Activated CD8-positive, alpha-beta memory T cell treated with anti-CD3 and anti-CD28 coated beads for 1 hour (primary cell): ENCODE measurements at places on chromosomes 7 and 10.

- DNase-seq = no peak
These were observed 47.1 kb downstream of the NT5C2 start for GRCh38 chr10:103145860-103146466.

- no peak for DNase-seq
These were observed 116.0 kb upstream of the PDLIM1 start for GRCh38 chr10:95406651-95407280.

DNA sequence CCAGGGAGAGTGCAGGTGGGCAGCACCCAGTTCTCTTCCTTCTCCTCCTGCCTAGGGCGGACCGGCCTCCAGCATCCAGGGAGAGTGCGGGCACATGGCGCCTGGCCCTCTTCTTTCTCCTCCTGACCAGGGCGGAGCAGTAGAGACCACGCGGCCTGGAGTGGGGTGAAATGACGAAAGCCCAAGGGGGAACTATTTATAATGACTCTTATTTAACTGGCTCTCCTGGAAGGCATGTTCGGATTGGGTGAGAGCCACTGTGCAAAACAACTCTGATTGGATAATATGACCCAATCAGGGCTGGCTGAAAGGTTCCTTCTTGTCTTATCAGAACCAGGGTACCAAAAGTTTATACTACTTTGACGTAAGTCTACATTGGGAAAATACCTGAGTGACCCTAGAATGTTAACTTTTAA, 63.1 kb downstream of the ZNF37A start:
- DNase-seq = no peak

GRCh38 chr7:76315364-76315763, 12.9 kb downstream of the HSPB1 start:
- no peak for DNase-seq

GRCh38 chr7:1275451-1276381, 43.0 kb downstream of the UNCX start:
- DNase-seq = no peak

GRCh38 chr7:145152589-145152988, 316.7 kb upstream of the TPK1 start:
- DNase-seq = no peak

- DNase-seq = no peak
These were observed 4.1 kb downstream of the KCNIP2 start for GRCh38 chr10:101839416-101840063.

DNA sequence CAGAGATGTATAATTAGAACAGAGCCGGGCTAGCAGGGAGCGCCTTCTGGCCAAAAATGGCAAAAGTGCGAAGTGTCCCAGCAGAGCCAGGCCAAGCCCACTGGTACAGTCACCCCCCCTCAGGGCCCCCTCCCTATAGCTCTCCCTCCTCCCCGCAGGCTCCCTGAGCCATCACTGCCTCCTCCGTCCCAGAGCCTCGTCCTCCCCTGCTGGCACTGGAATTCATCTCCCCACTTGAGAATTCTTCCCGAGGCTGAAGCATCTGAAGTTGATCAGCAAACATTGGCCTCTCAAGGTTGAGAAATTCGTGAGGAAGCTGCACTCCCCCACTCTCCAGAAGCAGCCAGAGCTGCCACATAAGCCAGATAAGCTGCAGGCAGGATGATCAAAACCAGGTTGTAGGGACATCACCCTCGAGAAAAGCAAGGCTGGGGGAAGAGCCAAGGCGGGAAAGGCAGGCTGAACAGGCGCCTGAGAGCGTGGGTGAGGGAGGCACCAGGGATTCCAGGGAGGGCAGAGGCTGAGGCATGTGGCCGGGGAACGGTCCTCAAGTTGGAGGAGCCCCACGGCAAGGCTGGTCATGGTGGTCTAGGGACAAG, 23.4 kb downstream of the CAMK2G start:
- DNase-seq = no peak

- no peak for DNase-seq
These were observed 4.6 kb downstream of the REPIN1 start for GRCh38 chr7:150373049-150373801.

GRCh38 chr7:160958-161725, 31.2 kb upstream of the FAM20C start:
- no peak for DNase-seq

DNA sequence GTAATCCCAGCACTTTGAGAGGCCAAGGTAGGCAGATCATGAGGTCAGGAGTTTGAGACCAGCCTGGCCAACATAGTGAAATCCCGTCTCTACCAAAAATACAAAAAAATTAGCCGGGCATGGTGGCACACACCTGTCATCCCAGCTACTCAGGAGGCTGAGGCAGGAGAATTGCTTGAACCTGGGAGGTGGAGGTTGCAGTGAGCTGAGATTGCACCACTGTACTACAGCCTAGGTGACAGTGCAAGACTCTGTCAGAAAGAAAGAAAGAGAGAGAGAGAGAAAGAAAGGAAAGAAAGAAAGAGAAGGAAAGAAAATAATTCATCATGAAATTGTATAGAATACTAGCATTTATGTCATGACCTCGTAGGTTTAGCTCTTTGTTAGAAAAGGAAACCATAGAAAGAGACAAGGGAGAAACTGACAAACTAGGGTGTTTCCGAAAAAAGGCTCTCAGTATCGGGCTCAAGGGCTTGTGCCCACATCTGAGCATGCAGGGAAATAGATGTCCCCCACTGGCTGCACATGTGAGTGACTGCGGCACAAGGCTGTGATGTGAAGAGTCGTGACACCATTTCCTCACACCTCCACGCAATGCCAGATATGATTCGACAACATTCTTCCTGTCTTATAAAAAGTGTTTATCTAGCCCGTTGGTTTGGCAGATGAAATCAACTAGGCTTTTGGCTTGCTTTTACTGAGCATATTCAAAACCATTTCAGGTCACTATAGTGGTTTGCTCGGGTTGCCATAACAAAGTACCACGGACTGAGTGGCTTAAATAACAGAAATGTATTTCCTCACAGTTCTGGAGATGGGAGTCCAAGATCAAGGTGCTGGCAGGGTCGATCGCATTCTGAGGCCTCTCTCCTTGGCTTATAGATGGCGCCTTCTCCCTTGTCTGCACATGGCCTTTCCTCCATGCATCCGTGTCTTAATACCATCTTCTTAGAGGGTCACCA, 2.0 kb downstream of the SRGN start:
- DNase-seq = peak; percentile 33

- no peak for DNase-seq
These were observed 289.1 kb downstream of the CCDC3 start for GRCh38 chr10:12712293-12712983.

DNA sequence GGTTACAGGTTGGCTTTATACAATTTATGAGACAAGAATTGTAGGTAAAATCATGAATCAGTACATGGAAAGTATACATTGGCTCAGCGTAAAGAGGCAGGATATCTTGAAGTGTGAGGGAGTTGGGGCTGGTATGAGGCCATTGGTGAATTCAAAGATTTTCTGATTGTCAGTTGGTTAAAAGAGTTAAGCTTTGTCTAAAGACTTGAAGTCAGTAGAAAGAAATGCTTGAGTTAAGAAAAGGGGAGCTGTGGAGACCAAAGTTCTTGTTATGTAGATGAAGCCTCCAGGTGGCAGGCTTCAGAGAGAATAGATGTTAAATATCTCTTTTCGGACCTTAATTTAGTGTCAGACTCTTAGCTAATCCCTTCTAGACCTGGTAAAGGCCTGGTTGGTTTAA, 341.0 kb downstream of the GALNT17 start:
- no peak for DNase-seq

- DNase-seq = peak; percentile 13
These were observed 196.8 kb downstream of the SKAP2 start for GRCh38 chr7:26667514-26668133.

- no peak for DNase-seq
These were observed 57.7 kb downstream of the TNPO3 start for GRCh38 chr7:128997181-128997580.

DNA sequence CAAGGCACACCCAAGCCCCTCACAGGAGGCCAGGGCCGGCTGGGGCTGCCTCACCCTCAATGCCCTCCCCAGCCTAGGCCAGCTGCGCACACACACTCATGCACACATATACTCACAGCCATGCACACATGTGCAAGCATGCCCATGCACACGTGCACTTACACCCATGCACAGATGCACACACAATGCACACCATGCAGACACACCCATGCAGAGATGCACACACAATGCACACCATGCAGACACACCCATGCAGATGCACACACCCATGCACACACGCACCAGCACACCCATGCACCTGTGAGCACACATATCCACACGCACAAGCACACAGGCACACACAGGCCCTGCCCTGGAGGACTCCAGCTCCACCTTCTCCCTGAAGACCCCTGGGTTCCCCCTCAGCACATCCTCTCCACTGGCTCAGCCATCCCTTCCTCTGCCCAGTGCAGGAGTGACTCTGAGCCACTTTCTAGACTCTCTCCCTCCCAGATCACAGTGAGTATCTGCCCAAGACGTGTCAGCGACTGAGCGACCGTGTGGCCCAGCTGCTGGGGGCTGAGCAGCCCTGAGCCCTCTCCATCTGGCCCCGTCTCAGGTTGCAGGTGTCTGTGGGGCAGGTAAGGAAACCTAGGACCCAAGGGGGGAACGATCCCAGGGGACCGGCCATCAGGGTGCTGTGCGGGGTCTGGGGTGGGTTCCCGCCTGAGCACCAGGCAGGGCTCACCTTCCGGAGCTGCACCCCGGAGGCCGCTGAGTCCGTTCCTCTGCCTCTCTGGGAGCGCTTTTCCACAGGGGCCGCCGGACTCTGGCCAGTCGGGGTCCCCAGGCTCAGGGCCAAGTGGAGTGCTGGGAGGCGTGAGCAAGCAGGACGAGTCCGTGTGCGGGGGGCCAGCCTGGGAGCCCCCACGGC, 25.8 kb downstream of the AP5Z1 start:
- no peak for DNase-seq

DNA sequence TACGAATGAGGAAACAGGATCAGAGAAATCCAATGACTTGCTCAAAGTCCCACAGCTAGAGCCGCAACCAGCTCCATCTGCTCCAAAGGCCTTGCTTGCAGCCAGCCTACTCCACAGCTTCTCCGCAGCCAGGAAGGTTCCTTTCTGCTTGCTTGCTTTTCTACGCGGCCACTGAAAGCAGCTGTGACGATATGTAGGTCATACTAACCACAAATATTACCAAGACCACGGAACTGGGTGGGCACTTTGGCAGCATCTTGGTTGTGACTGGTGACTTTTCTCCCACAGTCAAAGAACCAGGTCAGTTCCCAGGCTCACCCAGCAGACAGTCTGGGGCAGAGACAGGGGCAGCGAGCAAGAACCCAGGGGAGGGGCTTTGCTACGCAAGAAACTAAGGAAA, 86.4 kb downstream of the FAM53B start:
- no peak for DNase-seq

GRCh38 chr7:94417306-94417705, 22.6 kb downstream of the COL1A2 start:
- DNase-seq = no peak

- no peak for DNase-seq
These were observed 745 bp upstream of the ORAI2 start for GRCh38 chr7:102432442-102433218.

- no peak for DNase-seq
These were observed 36.5 kb downstream of the ITPRID1 start for GRCh38 chr7:31550432-31550831.

DNA sequence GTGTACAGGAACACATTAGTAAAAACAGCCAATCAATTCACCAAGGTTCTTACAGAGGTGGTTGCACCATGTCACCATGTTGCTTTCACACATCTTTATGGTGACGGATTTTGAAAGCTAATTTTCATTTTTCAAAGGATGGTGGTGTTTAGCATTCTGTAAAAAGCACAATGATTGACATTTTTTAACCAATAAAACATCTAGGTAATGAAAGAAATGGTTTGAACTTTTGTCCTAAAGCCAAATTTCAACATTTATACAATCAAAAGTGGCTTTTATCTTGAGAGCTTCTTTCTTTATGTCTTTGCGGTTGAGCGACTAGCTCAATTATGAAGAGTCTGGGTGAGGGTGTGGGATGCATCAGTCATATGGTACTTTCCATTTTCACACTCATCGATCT, 94.4 kb downstream of the MALRD1 start:
- no peak for DNase-seq

- DNase-seq = no peak
These were observed 139.5 kb downstream of the KMT2E start for GRCh38 chr7:105153531-105153930.

- DNase-seq = no peak
These were observed 108.6 kb downstream of the ARHGAP22 start for GRCh38 chr10:48496105-48496830.
